Stimulated activated CD8-positive, alpha-beta memory T cell treated with anti-CD3 and anti-CD28 coated beads, Interleukin-4, amount 100 ng/mL, for 4 hours (primary cell): ENCODE measurements at places on chromosomes 7 and 10.

- no peak for DNase-seq
Observed at GRCh38 chr7:136523571-136523970, 344.9 kb upstream of the CHRM2 start.

DNA sequence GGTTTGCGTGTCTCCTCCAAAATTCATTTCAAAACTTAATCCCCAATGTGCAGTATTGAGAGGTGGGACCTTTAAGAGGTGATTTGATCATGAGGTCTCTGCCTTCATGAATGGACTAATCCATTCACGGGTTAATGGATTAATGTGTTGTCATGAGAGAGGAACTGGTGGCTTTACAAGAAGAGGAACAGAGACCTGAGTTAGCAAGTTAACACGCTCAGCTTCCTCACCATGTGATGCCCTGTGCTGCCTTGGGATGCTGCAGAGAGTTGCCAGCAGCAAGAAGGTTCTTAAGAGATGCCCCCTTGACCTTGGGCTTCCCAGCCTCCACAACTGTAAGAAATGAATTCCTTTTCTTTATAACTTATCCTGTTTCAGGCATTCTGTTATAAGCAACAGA is 3.7 kb upstream of the TCTN3 start:
- no peak for DNase-seq

- no peak for DNase-seq
Observed at GRCh38 chr10:35329520-35329919, 6.8 kb upstream of the CCNY start.

DNA sequence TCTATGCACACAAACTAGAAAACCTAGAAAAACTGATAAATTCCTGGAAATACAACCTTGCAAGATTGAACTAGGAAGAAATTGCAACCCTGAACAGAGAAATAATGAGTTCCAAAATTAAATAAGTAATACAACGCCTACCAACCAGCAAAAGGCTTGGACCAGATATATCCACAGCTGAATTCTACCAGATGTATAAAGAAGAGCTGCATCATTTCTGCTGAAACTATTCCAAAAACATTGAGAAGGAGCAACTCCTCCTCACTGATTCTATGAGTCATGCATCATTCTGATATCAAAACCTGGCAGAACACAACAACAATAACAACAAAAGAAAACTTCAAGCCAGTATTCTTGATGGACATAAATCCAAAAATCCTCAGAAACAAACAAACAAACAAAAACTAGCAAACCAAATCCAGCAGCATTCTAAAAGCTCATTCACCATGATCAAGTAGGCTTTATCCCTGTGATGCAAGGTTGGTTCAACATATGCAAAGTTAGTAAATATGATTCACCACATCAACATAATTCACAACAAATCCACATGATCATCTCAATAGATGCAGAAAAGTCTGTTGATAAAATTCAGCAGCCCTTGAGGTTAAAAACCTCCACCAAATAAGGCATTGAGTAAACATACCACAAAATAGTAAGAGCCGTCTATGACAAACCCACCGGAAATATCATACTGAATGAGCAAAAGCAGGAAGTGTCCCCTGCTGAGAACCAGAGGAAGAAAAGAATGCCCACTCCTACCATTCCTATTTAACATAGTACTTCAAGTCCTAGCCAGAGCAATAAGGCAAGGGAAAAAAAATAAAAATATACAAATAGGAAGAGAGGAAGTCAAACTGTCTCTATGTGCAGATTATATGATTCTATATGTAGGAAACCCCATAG is 98.2 kb downstream of the PCDH15 start:
- no peak for DNase-seq

DNA sequence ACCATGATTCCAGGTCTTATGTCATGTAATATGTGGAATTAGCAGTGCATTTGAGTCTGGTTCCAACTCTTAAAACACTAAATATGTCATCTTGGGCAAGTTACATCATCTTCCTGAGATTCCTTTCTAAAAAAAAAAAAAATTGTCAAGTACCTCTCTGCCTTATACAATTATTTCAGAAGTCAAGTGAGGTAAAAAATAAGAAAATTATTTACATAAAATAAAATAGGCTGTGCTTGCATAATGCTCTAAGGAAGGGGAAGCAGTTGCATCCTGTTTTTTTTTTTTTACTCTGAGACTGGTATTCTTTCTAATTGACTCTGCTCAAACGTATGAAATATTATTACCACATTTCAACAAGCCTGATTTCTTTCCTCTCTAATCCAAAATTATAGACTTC is 55.1 kb upstream of the SEMA3A start:
- DNase-seq = no peak

DNA sequence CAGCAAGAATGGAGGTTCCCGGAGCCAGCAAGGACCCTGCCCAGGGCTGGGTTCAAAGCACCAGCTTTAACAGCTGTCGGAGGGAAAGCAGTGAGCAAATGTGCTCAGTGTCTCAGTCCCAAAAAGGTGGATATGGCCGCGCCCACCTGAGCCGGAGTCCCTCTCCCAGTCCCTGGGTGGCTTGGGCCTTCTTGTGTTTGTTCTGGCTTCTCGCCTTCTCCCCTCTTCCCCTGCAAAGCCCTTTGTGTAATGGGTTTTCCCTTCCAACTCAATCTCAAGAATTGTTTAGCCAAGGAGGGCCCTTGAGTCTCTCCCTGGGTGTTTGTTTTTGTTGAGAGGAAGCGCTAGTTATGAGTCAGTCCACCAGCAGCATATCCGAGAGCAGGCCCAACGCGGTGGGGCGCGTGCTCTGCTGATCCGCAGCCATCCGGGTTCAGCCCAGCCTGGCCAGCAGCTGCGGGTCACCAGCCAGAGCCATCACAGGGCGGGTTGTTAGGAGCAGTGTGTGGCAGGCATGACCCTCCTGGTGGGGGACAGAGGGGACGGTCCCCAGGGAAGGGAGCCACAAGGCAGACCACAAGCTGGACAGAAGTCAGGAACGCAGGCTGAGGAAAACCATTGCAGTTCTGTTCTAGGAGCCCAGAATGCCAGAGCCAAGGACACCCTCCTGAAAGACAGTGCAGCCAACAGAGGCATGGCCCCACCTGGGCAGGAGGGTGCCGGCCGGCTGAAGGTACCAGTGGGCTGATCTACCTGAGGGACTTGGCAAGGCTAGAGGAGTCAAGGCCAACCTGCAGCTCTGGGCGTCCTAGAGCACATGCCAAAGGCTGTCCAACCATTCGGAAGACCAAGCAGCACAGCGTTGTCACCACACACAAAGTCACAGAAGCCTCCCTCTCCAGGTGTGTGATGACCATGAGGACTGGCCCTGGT is 21.3 kb downstream of the CALML3 start:
- no peak for DNase-seq

- DNase-seq = no peak
Observed at GRCh38 chr10:127463548-127463947, 85.6 kb upstream of the NPS start.

DNA sequence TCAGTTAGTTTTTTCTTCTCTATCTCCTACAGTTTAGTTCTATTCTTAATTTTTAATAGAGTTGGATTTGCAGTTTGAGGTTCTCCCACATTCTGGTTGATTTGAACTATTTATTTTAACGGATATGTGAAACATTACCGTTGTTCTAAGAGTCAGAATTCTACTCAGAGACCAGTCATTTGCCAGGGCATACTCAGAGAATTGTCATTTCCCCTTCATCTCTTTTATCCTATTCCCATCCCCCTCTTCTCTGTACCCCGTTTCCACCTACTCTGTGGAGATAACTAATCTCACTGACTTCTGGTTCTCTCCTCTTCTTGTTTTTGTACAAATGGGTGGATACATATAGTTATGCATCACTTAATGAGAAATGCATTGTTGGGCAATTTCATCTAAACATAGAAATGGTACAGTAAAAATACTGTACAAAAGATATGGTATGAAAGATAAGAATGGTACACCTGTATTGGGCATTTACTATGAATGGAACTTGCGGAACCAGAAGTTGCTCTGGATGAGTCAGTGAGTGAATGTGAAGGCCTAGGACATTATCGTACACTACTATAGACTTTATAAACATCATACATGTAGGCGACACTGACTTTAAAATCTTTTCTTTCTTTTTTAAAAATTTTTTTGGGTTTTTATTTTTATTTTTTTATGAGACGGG is 53.1 kb downstream of the INPP5F start:
- no peak for DNase-seq

DNA sequence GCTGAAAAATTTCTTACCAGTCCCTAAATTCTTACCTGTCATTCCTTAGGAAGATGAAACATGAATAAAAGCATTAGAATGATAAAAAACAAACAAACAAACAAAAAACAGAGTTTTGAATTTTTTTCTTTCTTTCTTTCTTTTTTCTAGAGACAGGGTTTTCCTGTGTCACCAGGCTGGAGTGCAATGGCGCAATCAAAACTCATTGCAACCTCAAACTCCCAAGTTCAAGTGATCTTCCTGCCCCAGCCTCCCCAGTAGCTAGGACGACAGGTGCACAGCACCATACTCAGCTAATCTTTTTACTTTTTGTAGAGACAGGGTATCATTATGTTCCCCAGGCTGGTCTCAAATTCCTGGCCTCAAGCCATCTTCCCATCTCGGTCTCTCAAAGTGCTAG is 26.5 kb downstream of the NT5C2 start:
- no peak for DNase-seq

DNA sequence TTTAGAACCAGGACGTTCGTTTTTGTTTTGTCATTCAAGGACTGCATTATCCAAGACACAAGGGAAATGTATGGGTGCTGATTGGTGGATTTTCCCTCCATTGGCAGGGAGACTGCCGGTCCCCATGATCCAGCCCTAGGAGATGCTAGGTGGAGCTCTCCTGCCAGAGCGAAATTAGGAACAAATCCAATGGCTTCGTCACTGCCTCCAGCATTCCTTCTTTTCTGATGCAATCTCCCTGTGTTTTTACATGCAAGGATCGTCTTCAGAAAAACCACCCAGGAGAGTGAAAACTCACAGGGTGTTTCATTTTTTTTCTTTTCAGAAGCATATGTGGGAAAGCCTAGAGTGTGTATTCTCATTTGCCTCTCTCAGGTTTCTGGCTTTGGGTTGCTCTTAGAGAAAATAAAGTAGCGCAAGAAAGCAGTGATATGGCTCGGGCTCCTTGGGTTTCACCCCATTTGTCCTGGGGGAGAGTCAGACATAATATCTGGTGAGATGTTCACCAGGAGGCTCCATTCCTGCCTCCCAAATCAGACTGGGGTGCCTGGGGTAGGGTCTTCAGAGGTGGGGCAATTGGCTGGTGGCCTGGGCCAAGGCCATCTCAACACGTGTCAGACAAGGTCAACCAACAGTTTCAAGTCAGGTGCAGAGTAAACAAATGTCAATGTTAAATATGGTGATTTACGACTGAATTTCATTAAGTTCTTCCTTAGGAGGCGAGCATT is 450.9 kb upstream of the MKI67 start:
- no peak for DNase-seq

DNA sequence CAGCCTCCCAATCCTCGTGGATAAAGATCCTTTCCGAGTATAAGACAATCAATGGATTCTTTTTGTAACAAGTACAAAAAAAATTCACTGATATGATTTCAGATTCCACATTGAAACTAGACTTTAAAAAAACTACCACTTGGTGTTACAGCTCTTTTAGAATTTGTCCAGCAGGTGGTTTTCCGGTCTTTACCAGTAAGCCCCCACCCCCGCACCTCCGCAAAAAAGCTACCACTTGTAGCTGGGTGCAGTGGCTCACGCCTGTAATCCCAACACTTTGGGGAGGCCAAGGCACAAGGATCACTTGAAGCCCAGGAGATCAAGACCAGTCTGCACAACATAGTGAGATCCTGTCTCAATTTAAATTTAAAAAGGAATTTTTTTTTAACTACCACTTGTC is 19.8 kb downstream of the IGF2BP3 start:
- no peak for DNase-seq

- no peak for DNase-seq
Observed at GRCh38 chr7:92797693-92798092, 38.7 kb downstream of the CDK6 start.

DNA sequence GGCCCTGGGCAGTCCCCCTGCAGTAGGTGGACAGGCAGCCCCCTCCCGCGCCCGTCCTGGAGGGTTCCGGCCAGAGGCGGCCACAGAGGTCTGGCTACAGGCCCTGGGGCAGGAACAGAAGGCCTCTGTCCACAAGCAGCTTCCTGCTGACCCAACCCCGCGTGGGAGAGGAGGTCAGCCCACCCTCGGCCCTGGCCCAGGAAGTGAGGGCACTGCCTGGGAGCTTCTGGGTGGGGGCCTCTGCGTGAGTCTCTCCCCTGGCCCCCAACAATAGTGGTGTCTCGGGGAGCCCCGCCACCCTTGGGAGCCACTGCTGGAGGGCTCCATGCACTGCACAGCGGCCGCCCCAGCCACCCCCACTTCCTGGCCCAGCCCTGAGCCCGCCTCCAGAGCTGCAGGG is 4.7 kb downstream of the MICALL2 start:
- no peak for DNase-seq
